ENCODE measurements at places on chromosomes 6 and 20.

DNA sequence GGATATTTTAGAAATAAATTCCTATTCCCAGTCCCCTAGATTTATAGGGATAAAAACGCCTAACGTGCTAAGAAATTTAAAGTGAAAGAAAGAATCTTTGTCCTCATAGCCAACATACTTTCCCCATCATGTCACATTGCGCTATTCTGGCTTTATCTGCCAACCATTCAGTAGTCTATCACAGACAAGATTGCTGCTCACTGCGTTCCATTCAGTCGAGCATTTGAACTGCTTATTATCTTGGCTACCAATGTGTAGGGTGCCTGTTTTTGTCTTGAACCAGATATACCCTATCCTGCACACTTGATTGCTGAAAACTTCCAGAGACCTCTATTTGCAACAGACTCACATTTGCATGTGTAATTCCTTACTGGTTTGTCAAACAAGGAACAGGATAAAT is 751.5 kb downstream of the EPHA7 start:
- DNase-seq: no peak

DNA sequence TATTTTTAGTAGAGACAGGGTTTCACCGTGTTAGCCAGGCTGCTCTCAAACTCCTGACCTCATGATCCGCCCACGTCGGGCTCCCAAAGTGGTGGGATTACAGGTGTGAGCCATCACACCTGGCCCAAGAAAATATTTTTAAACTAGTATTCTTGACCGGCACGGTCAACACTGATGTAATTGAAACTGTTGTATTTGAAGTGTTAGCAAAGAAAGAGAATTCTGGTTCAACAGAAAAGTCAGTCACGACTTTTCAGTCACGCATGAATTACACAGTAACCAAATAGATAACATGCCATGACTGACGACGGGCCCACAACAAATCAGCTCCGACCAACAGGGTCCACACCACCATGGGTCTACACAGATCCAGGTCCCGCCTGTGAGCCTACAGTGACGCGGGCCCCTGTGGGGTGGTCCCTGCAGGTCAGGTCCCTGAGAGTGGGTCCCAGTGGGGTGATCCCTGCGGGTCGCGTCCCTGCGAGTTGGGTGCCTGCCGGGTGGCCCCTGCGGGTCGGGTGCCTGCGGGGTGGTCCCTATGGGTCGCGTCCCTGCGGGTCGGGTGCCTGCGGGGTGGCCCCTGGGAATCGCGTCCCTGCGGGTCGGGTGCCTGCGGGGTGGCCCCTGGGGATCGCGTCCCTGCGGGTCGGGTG is 1.0 kb downstream of the GMEB2 start:
- no peak for DNase-seq

GRCh38 chr6:88641178-88641903 is 322.1 kb downstream of the RNGTT start:
- no peak for DNase-seq

GRCh38 chr6:62390401-62390800 is 104.4 kb upstream of the KHDRBS2 start:
- DNase-seq: no peak

- DNase-seq: no peak
Observed at GRCh38 chr6:44263354-44264100, 1.8 kb downstream of the NFKBIE start.

DNA sequence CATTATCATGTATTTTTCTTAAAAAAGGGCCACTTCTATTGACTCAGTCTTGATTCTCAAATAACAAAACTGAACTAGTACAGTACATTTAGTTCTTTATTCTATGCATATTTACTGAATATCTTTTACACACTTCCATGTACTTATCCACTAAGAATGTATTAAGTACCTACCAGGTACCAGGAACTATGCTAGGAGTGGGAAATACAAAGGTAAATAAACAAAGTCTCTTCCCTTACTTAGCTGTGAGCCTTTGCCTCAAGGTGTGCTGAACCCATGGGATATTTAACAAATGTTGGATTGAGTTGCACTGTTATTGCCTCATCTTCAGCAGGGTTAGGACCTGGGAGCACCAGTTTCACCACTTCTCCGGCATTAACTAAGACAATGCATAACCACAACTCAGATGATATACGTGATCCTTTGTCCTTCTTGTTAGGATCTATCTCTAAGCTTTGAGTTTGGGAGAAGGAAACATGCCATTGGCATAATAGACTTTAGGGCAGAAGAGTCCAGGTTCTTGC is 533.9 kb downstream of the TFAP2B start:
- no peak for DNase-seq

- DNase-seq: no peak
Observed at GRCh38 chr20:20017844-20018185, 653 bp downstream of the NAA20 start.

Data from stimulated activated CD8-positive, alpha-beta memory T cell treated with anti-CD3 and anti-CD28 coated beads, Interleukin-7, amount 100 ng/mL, for 24 hours (primary cell).